ENCODE measurements at places on chromosomes 16 and 17.

DNA sequence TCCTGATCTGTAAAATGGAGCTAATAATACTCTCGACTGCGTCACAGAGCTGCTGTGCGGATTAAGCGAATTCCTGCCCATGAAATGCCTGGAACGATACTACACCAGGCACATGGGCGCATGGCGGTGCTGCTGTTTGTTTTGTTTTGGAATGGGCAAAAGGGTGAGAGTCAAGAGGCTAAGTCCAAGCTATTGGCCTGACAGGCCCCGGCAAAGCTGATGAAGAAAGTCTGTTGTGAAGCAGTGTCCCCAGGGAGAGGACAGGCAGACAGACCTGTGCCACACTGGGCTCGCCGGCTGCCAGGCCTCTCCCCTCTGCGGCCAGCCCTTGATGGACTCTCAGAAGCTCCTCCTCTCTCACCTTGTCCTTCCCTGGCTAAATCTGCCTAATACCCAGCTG, 31.3 kb upstream of the RASD1 start:
- DNase-seq, result no peak

- no peak for DNase-seq
Measured at GRCh38 chr16:23902034-23902747, 66.4 kb downstream of the PRKCB start.

GRCh38 chr17:63185420-63185819, 219.4 kb downstream of the TANC2 start:
- DNase-seq, result no peak

- DNase-seq, result no peak
Measured at GRCh38 chr17:2871720-2872119, 75.5 kb downstream of the RAP1GAP2 start.

DNA sequence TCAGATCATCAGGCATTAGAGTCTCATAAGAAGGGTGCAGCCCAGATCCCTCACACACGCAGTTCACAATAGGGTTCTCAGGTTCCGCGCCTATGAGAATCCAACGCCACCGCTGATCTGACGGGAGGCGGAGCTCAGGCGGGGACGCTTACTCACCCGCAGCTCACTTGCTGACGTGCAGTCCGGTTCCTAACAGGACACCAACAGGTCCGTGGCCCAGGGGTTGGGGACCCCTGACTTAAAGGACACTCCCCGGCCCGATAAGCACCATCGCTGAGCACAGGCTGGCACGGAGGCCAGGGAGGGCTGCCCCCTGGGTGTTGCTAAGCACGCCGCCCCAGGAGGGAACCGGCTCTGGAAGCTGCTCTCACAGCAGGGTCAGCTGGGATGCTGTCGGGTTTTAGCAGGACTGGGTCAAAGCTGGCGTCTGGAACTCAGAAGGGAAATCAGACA, 30.1 kb upstream of the BAHCC1 start:
- no peak for DNase-seq
